ENCODE measurements at places on chromosomes 6 and 20.

DNA sequence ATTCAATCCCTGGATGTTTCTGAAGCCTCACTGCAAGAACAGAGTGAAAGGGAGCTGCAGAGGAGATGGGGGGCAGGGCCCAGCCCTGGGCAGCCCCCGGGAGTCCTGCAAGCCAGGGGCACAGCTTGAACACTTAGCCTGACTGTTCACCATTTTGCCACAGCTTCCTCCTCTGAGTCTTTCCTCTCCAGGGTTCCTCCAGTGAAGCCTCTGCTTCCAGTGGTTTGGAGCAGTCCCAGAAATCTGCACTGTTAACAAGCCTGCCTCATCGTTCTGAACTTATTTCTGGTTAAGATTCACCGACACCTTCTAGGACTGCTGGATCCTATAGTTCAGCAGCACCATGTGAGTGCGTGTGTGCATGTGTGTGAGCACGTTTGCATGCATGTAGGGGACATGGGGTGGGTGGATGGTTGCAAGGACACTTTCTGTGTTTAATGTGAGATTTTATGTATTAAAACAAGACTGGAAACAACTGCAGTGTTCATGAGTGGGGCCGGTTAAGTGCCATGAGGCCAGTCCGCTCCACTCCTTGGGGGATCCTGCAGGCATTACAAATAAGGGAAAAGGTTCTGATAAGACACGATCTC is 24.6 kb downstream of the CEBPB start:
- no peak for DNase-seq

DNA sequence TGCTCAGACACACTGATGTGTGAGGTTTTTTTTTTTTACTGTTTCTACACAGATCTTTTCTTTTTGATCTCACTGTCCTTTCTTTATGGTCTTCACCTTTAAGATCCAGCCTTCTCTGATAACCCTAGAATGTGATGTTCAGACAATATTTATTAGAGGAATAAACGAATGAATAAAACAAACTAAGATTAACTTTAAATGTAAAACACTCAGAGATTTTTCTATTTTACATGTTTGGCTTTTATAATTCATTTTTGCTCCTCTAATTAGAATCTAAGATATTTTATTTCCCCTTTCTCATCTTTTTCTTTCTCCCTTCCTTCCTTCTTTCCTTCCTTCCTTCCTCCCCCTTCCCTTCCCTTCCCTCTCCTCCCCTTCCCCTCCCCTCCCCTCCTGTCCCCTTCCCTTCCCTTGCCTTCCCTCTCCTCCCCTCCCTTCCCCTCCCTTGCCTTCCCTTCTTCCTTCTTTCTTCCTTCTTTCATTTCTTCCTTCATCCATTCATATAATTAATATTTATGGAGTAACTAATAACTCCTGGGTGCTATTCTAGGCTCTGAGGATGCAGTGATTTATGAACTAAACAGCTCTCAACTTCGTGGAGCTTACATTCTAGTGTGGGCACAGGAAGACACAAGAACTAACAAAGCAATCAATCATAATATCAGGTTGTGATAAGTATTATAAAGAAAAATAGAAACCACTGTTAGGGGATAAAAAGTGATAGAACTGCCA is 133.5 kb upstream of the TSHZ2 start:
- no peak for DNase-seq

DNA sequence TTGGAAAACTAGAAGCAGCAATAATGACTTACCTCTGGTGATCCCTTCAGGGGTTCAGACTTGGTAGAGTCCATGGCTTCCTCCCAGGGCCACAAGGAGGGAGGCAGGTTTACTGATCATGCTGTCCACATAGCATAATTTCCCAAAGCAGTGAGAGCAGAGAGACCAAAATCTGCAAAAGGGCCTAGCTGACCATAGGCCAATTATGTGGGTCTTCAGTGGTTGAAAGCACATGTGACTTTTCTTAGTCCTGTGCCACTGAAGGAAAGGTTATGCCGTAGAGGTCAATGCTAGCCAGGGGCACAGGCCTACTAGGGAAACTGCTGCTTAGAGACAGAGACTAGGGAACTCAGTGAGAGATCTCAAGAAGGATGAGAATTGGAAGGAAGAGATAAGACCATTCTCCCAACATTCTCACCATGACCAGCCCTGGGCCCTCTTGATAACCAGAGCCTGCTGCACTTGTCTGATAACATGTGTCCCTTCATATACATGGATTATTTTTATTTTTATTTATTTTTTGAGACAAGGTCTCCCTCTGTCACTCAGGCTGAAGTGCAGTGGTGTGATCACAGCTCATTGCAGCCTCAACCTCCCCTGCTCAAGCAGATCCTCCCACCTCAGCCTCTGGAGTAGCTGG is 2.0 kb upstream of the GTPBP2 start:
- no peak for DNase-seq

DNA sequence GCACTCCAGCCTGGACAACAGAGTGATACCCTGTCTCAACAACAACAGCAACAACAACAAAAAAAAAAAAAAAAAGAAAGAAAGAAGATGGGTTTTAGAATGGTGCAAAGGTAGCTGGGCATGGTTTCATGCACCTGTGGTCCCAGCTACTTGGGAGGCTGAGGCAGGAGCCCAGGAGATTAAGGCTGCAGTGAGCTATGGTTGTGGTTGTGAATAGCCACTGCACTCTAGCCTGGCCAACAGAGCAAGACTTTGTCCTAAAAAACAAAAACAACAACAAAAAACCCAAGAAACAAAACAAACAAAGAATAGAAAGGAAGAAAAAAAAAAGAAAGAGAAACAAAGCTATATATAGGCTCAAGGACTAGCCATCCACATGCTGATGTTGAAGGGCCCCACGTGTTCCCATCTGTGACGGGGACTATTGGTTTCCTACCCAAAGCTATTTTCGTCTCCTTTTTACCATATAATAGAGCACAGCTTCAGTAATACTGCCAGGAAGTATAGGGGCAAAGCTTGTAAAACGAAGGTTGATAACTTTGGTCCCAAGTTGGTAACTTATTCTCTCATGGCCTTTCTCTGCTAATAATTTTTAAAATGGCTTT is 7.9 kb upstream of the EEF1E1 start:
- DNase-seq, result no peak

- DNase-seq, result no peak
Measured at GRCh38 chr20:41142245-41142644, 4.9 kb downstream of the PLCG1 start.

- DNase-seq, result no peak
Measured at GRCh38 chr20:24317224-24317623, 152.2 kb upstream of the SYNDIG1 start.

GRCh38 chr6:166942393-166943168 is 13.8 kb downstream of the RNASET2 start:
- DNase-seq, result no peak

DNA sequence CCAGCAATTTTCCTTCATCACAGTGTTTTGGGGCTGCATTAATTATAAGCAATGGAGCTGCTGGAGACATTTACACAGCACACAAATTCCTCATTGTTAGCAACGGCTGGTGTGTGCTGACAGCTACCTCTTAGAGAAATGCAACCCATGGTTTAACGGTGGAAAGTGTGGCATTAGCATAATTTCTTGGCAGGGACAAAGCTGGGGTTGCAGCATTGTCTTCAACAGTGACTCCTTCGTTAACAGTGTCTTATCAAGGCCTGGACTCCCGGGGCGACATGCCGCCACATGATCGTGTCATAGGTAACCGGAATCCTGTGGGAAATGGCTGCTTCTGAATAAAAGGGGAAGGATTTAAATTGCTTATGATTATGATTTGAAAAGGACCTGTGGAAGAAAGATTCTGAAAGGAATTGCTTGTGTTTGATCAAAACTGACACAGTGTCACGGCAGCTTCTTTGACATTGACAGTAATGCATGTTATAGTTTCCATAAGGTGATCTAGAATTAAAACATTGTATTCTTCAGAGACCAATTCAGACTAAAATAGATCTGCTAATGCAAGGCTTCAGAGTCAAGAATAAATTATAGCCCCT is 128.0 kb downstream of the UST start:
- no peak for DNase-seq

DNA sequence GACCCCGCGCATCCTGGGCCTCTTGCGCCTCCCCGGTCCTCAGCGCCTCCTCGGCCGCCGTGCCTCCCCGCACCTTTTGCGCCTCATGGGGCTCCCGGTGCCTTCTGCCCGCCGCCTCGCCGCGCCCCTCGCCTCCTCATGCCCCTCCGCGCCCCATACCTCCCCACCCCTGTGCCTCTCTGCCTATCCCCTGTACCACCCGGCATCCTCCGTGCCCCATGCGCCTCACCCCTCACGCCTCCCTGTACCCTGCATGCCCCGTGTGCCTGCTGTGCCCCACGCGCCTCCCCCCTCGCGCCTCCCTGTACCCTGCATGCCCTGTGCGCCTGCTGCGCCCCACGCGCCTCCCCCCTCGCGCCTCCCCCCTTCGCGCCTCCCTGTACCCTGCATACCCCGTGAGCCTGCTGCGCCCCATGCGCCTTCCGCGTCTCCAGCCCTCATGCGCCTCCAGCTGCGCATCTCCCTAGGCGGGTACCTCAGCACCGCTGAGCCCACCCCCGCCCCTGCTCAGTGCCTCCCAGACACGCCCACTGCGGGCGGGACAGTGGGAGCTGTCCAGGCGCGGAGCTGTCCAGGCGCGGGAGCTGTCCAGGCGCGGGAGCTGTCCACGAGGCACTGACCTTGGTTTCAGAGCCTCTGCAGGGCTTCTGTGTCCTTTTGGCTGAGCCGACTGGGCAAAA is 37.1 kb downstream of the IGF2R start:
- DNase-seq, result no peak

DNA sequence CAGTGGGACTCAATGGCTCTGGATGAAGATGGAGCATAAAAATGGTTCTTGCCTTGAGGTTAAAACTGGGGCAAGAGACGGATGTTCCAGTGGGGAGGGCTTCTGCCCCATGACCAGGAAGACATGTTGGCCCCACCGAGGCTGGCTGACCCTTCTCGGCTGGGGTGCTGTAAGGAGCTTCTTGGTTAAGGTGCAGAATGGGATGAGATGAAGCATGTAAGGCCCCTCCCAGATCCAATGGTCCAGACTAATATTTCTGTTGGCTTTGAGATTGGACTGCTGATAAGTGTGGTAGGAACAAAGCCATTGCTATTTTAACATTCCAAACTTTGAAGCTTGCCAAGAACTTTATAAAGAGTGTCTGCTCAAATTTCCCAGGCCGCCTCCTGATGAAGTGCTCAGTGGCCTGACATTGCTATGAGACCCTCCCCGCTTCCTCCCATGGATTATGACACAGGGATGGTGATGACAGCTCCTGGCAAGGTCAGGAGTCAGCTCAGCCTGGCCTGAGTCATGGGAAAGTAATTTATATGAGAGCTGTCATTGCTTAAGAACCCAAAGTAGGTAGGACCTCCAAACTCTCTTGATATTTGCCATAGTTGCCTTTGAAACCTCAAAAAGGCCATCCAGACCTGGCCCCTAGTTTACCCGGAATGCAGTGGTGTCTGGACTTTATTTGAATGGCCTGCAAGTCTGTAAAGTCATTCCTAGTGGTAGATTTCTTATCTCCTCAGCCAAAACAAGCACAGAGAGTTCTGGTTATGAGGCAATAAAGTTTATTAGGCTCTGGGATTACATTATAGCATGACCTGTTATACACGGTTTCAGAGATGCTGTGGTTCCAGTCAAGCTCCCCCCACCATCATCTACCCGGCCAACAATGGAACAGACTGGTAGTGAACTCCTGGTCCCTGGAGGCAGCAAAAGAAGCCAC is 55.2 kb downstream of the TGM2 start:
- peak; percentile 72 for DNase-seq

DNA sequence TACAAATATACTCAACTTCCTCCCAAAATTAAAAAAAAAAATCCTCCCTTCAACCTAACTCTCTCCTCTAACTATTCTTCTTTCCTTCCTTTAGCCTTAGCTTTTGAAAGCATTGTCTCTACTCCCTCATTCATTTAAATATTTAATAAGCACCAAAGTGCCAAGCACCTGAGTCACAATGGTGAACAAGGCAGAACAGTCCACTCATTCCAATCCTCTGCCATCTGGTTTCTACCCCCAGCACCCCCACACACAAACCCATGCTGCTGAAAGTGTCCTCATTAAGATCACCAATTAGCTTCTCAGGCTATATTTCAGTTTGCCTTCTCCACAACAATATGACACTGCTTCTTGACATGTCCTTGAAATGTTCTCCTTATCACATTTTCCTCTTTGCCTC is 76.3 kb downstream of the DTNBP1 start:
- DNase-seq, result no peak

- DNase-seq, result no peak
Measured at GRCh38 chr6:158662954-158663624, 13.2 kb downstream of the SYTL3 start.

GRCh38 chr20:38148328-38149102 is 16.6 kb downstream of the TGM2 start:
- DNase-seq, result no peak

GRCh38 chr20:6468423-6469116 is 298.9 kb upstream of the BMP2 start:
- DNase-seq, result no peak

DNA sequence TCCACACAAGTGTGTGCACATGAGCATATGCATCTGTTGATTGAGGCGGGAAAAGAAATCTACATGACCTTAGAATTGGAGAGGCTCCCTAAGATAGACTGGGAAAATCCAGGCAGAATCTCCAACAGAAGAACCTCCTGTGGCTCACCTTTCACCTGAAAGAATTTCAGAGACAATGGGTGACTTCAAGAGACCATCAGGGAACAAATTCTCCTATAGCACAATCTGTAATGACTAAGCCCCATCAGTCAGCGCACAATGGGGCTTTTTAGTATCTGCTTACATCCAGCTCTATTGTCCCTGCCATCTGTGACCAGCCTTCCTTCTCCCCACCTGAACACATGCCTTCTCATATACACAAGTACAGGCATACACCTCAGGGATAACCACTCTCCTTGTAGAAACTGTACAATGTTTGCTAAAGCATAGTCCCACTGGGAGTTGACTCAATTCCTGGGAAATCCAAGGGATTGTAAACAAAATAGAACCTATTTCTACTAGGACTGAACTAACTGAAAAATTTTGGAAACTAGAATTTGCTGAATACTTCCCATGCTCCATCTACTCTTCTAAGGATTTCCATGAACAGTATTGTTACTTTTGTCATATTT is 150.8 kb upstream of the STXBP5 start:
- no peak for DNase-seq

DNA sequence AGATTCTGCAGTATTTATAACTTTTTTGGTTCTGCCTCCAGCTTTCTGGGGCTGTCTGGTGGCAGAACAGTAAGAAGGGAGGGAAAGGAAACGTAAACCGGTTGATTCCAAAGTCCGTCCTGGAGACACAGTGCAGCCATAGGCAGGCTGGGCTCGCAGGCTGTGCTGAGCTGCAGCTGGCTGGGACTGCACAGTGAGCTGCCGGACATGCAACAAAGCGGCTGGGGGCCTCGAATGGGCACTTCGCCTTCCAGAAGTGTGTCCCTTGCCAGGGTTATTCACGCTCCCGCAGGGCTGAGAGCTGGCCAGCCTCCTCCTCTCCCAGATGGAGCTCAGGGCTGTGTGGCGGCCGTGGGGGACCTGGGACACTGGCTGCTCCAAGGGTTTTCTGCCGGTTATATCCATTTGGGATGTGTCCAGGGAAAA is 78.1 kb upstream of the CD93 start:
- DNase-seq, result no peak

All from HFF-Myc (cell line).